ENCODE measurements at places on chromosomes 2 and 18. TPM values are rescaled to one million over a fixed set of nuclear protein-coding genes. Genes with fewer than 3 reads are reported as not detected.

The SCN9A gene
- 0.57 TPM for total RNA-seq

The PRKAG3 gene
- total RNA-seq, result not detected

DNA sequence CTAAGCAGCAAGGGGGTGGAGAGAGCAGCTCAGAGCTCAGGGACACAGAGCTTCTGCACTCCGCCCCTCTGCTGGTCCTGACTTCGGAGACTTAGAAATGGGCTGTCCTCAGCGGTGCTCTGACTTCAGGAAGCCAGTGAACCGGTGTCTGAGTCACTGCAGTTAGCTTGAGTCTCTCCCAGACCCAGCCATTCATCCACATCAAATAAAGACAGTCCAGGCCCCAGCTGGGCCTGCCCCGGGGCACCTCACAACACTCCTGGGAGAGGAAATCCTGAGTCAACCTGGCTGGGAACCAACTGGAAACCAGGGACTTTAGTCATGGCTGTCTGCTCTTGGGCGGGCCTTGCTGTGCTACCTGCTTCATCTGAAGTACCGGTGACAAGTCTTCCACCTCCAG lies 5.4 kb upstream of the ITGB6 start:
- no peak for DNase-seq

The SIX3 gene
- not detected for total RNA-seq

The PER2 gene
- total RNA-seq, result 29.7 TPM

- DNase-seq, result peak; percentile 60
Measured at GRCh38 chr18:35267161-35267651, 22.8 kb downstream of the ZSCAN30 start.

DNA sequence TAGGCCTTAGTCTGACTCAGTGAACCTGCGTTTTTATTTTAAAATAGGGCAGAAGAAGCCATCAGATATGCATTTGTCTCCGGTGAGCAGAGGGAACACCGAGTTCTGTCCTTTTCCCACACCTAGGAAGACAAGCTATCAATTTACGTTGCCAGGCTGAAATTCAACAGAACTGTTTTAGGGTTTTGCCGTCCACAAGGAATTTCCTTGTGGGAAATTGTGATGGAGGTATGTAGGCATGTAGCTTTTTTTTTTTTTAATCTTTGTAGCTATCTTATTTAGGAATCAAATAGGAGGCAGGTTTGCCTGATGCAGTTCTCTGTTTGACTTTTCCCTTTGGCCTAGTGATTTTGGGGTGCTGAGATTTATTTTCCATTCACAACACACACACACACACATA lies 62.0 kb upstream of the ASAP2 start:
- DNase-seq, result no peak

DNA sequence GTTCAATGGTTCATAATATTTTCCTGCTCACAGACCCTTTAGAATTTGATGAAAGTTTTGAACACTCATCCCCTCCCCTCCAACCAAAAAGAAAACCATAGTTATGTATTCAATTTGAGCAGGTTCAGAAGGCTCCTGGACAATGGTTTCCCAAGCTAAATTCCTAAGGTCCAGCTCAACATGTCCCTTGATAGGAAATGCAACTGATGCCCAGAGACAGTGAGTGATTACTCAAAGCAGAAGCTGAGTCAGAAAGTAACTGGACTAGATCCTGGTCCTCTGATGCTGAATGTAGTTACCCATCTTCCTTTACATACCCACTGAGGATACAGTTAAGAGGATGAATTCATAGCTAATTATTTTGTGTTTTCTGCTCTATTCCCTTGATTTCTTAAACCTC lies 218.9 kb upstream of the NCKAP5 start:
- no peak for DNase-seq

DNA sequence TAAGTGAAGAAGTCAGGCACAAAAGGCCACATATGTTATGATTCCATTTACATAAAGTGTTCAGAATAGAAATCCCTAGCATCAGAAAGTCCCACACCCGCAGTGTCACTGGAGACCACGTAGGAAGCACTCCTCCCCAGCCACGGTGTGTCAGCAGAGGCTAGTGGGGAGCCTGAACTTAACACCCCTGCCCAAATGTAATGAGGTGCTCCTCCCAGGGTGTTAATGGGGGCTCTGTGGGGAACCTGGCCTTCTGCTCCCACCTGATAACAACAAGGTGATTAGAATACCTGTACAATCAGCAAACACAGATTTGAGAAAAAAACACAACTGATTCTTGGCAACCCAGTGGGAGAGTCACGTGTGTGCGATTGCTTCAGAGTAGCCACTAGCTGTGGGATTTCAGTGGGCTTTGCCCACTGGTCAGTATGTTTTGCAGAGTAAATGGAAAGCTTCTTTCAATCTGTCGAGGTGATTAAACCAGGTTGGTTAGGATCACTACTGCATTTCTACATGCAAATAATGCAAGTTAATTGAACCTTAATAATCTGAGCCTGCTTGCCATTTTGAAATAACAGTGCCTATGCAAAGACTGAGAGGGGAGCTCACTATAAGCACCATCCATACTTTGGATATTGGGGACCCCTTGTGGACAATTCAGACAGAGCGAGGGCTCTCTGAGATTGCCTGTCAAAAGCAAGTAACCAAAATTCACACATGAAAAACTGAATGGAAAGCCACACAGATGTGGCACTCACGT lies 20.6 kb upstream of the ATRAID start:
- peak; percentile 31 for DNase-seq

GRCh38 chr18:62172298-62172697 lies 14.6 kb downstream of the PIGN start:
- no peak for DNase-seq

- DNase-seq, result no peak
Measured at GRCh38 chr2:145653553-145653952, 1133.6 kb upstream of the ZEB2 start.

GRCh38 chr2:44679990-44680389 lies 261.5 kb upstream of the SIX3 start:
- no peak for DNase-seq

DNA sequence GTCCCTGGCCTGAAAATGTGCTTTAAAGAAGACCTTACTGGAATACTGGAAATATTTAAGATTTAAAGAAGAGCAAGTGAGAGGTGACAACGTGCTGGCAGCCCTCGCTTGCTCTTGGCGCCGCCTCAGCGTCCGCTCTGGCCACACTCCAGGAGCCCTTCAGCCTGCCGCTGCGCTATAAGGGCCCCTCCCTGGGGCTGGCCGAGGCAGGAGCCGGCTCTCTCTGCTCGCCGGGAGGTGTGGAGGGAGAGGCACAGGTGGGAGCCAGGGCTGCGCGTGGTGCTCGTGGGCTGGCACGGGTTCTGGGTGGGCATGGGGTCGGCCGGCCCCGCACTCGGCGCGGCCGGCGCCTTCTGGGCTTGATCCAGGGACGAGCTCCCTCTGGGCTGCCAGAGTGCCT lies 2.9 kb upstream of the COQ10B start:
- DNase-seq, result no peak

DNA sequence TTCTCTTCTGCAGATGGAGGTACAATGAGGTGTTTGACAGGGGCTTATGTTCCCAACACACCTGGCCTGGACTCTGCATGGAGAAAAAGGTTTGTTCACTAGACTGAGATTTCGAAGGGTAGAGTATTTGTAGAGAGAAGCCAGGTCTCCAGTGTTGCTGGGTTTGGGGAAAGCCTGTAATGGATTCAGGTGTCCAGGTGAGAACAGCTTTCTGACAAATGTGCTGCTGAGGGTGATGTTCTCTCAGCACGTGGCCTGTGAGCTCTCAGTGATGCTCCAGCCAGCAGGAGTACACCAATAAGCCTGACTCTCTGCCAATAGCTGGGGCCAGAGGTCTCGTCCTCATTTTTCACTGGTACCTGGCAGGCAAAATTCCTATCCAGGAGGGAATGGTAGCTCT lies 43.8 kb upstream of the ARHGAP25 start:
- DNase-seq, result no peak

The CXCR1 gene
- total RNA-seq, result not detected

DNA sequence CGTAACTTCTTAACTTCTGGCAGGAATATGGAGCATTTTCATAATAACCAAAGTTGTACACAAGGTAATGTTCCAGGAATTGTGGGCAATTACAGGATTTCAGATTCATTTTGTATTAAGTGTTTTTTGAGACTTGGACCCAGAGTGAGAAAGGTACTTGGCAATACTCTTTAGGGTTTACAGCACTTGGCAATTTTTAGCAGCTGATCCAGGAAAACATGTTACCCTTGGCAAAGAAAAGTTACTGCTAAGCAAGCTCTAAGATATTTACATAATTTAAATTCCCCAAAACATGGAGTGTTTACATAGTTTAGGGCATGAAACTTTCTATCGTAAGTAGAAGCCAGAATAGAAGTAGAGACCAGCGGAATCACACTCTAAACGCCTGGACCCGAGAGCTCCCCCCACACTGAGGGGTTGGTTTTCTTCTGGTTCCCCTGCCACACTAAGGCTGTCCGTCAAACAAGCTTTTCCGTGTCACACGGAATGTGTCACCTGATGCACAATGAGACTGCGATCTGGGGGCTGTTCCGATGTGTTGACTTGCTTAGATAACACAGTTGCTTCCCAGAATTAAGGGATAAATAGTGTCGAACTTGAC lies 177.1 kb downstream of the PTGR3 start:
- no peak for DNase-seq

DNA sequence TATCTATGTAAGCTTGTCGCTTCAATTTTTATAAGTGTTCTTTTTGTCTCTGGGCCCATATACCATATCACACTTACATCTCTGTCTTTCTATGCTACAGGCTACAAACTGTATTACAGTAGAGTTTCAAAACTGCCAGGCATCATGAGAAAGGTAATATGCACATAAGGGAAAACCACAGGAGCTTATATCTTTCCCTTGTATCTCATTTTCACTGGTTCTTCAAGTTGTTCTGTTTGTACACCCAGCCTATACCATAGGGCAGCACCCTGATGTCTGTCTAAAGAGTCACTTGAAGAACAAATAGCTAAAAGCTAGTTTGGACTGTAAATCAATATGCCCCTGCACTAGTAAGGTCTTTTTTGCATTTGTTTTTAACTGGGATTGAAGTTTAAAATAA lies 366.7 kb downstream of the FIGN start:
- no peak for DNase-seq

Measured in CD4-positive, CD25-positive, alpha-beta regulatory T cell (primary cell).